ENCODE measurements at places on chromosomes 7 and 10.
A peak's percentile ranks its signal among the peaks of the same experiment; 100 is the strongest.

- no peak for DNase-seq
These were observed 12.7 kb downstream of the TMEM120A start for GRCh38 chr7:75981453-75982305.

DNA sequence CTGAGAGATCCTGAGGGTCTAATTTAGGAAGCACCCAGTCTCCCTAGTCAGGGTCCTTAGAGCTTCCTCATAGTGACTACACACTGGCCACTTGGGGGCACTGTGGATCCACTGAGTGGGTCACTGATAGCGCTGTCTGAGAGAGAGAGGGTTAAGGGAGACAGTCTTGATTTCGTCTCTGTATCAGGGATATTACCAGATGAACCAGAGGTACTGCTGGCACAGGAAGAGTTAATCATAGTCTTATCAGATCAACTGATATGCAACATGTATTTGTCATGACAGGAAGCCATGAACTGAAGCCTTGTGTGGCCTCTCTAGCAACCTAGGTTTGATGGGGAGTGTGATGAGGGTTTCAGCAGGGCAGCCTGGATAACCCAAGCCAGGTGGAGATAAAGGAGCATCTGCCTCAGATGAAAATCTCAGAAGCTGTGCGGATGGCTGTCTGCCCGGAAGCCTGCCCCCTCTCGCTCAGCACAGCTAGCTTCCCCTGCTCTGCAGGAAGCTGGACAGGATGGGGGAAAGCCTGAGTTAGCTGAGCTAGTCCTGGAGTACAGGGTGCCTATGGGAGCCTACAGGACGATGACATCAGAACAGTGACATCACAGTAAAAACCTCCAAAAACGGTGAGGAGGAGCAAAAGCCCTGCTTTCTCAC, 214.0 kb upstream of the PRSS1 start:
- DNase-seq: peak; percentile 67

- DNase-seq: no peak
These were observed 60.1 kb upstream of the ADRB1 start for GRCh38 chr10:113983552-113983951.

- no peak for DNase-seq
These were observed 275.1 kb upstream of the KLF14 start for GRCh38 chr7:131008840-131009711.

GRCh38 chr10:128516180-128516579, 390.0 kb upstream of the MKI67 start:
- DNase-seq: no peak

All from activated T-cell treated with anti-CD3 and anti-CD28 coated beads for 48 hours (primary cell).